ENCODE measurements at places on chromosomes 6 and 20.

DNA sequence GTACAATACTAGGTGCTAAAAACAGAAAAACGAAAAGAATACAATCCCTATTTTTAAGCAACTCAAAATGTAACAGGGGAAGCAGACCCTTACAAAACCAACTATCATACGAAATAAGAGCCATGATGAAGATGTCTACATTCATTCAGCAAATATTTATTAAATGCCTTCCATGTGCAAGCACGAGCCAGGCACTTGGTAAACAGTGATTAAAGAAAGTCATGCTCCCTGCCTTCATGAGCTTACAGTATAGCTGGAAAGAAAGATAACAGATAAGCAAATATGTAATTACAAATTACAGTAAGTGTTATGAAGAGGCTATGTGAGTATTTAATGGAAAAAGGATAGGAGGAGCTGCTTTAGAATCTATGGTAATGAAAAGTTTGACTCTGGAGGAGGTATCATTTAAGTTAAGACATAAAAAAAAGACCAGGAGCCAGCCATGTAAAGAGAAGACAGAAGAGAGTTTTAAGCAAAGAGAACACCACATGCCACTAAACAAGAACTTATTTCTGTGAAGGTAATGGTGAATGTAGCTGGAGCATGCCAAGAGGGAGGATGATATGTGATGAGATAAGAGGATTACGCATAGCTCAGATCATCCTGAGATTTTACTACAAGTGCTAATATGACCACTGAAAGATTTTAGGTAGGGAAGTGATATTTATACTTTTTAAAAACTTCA, 19.3 kb upstream of the COX7A2 start:
- DNase-seq = no peak

GRCh38 chr6:35719404-35719829, 17.4 kb upstream of the ARMC12 start:
- DNase-seq = no peak

DNA sequence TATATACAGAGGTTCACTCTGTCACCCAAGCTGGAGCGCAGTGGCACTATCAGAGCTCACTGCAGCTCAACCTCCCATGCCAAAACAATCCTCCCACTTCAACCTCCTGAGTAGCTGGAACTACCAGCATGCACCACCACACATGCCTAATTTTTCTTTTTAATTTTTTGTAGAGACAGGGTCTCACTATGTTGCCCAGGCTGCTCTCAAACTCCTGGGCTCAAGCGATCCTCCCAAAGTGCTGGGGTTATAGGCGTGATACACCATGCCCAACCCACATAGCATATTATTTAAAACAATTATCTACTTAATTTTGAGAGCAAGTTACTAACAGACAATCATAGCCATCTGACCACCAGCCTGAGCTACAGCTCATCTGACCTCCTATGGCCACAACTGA, 459.9 kb upstream of the JARID2 start:
- DNase-seq = no peak

- DNase-seq = no peak
Observed at GRCh38 chr6:27748661-27749060, 163.5 kb downstream of the OR2B2 start.

GRCh38 chr6:151240036-151240685, 394 bp downstream of the AKAP12 start:
- DNase-seq = no peak

DNA sequence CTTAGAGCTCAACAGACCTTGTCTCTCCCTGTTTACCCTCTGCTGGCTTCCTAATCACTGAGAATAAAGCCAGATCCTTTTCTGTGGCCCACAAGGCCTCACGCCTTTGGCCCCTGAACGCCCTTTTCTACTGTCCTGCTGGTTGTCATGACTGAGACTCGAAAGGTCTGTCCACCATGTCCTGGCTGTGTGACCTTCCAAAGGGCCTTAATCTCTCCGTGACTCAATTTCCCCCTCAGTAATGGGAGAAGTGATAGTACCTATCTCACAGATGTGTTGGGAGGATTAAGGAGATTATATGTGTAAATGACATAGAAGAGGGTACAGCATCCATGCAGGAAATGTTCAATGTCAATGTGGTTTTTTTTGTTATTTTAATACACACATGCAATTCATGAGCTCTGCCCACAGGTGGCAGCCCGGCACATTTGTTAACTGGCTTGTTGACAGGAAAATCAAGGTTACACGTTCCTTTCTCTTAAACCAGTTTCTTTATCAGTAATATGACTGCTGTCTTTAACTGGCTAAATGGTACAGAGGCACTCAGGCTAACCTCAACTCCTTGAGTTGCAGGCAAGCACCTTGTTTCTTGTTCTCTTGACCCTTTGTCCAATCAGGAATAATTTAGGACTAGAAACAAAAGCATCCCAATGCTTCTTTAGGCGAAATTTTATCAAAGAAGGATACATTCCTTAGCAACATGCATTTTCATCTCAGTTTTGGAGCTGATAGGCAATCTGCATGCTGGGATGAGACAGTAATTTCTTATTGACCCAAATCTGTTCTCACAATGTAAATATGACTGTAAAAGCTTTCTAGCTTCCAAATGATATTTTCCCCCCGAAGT, 16.6 kb downstream of the SLC22A1 start:
- peak; percentile 43 for DNase-seq

DNA sequence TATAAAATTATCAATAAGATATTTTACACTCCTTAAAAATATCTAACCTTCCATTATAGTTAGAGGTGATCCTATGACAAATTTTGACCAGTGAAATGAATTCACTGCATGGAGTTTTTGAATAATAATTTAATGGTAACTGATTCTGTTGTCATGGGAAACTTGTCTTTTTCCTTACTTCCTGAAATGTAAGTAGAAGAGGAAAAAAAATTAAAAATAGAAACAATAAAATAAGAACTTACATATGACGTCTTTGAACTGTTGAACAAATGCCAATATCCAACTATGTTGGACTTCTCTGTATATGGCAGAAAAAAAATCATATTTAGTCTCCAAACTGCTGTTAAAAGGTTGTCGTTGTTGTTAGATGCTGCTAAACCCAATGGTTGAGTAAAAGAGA, 26.3 kb downstream of the PPP1R14C start:
- no peak for DNase-seq

GRCh38 chr6:35583893-35584688, 71.4 kb upstream of the TULP1 start:
- peak; percentile 28 for DNase-seq

GRCh38 chr6:8914700-8915099, 479.4 kb upstream of the SLC35B3 start:
- DNase-seq = no peak

All from stimulated activated CD4-positive, alpha-beta T cell treated with anti-CD3 and anti-CD28 coated beads, Interleukin-15, amount 100 ng/mL, for 1 hour (primary cell).